Umbilical cord (tissue), 2 donors: ENCODE measurements at places on chromosomes 3 and 15.
A peak's percentile ranks its signal among the peaks of the same experiment; 100 is the strongest.

- DNase-seq, result peak; percentile 44
These were observed 59.1 kb downstream of the RGMA start for GRCh38 chr15:93029836-93030429.

GRCh38 chr3:94301366-94301765, 238.5 kb downstream of the NSUN3 start:
- DNase-seq, result peak; percentile 65

- DNase-seq, result peak; percentile 25
These were observed 247.7 kb downstream of the ZBTB20 start for GRCh38 chr3:114899186-114899931.

GRCh38 chr3:141877911-141878310, 1.5 kb downstream of the ATP1B3 start:
- peak; percentile 37 for DNase-seq

DNA sequence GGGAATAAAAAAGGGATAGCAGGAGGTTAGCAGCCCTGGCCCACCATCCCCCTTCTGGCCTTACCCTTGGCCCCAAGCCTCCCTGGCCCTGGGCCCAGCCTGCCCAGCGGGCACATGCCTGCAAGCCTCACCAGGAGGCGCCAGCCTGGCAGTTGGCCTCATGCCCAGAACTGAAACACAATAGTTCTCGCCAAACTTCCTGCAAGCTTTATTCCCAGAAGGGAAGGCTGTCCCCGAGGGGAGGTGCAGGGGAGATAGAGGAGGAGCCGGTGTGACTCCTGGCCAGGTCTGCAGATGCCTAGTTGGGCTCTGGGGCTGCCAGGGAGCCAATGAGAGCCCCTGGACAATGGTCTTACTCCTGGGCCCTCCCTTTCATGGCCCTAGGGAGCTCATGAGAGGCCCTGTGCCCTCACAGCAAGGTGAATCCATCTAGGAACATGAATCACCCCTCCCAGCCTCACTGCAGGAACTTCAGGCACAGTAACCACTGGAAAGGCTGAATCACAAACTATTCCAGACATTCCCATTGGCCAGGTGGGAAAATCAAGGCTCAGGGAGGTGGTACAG, 4.0 kb downstream of the CCDC33 start:
- peak; percentile 67 for DNase-seq

DNA sequence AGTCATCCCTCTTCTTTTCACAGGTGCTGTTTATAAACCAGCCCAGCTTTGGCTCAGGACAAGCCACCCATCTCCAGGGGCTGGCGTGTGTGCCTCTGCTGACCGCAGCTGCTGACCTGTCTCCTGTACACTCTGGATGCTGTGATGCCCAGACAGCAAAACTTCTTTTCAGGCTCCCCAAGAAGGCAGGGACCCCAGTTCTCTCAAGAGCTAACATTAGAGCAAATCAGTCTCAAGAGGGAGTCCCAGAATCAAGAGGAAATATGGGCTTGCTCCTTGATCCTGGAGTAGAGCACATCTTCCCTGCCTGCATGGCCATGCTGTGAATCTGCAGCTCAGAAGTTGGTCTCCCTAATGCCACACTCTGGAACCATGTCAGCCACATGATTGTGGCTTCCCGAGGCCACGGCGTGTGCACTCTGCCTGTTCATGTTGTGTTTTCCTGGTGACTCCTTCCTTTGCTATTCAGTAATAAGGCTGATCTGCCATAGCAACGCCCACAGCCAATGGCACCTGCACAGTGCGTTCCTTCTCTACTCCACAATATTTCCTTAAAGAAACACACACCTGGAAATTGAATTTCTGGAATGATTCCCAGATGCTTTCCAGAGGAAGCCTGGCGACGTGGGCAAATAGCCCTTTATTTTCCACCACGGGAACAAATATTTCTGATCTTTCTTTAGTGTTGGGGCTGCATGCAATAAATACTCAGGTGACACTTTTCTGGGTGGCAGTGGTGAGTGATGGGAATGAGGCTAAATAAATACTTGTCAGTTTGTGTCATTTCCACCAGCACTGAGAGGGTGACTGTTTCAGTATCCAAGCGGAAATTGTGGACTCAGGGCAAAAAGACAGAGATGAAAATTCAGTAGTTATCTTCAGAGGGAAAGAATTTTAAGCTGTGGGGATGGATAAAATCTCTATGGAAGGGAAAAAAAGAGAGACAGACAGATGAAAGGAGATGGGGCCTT, 21.9 kb upstream of the THSD4 start:
- DNase-seq, result peak; percentile 37
